ENCODE measurements at places on chromosomes 16 and 17.

DNA sequence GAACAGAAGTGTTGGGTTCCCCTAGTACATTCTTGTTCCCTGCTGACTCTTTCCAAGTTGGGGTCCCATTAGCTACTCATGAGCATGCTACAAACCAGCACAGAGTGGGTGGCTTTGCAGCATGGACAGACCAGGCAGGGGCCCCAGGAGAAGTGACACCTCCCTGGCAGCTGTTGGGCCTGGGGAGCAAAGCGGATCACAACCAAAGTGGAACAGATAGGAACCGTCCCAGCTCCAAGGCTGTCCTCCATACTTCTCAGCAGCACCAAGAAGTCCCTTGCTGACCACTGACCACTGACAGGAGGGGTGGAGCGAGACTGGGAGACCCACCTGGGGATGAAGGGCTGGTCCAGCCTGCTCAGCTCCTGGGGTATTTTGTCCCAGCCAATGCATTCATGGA is 12.4 kb upstream of the GFAP start:
- DNase-seq, result no peak

- no peak for DNase-seq
These were observed 9.6 kb downstream of the G6PC3 start for GRCh38 chr17:44079877-44080821.

GRCh38 chr16:29675811-29676643 is 3.0 kb upstream of the QPRT start:
- no peak for DNase-seq

DNA sequence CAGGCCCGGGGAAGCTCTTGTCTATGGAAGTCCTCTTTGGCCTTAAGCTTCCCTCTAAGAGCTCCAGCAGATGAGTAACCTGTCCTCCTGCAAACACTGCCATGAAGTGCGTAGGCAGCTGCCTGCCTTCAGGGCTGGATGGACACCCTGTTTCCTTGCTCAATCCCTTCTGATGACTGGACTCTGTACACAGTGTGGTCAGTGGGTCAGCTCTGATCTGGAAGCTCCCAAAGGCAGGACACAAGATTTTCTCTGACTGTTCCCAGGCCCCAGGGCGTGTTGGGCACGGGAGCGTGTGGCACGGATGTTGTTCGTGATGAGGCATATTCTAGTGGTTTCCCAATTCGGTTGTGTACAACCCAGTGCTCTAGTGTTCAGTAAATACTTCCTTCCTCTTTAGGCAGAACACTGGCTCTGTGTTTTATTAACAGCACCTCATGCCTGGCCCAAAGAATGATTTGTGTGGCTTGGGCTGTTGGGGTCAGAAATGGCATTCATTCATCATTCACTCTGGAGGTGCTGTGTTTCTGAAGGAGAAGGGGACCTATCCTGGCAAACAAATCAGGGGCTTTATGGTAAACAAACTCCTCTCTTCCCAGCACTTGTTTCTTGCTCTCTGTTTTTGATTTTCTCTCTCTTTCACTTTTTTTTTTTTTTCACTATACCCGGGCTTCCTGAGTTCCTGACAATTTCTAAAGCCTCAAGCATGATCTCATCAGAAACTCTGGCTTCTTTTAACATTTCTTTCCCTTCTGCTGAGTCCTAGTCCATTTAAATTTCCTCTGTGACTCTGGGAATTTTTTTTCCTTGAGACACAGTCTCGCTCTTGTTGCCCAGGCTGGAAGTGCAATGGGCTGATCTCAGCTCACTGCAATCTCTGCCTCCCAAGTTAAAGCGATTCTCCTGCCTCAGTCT is 12.0 kb upstream of the RNF157 start:
- no peak for DNase-seq

GRCh38 chr17:50052241-50052796 is 3.6 kb upstream of the ITGA3 start:
- no peak for DNase-seq

- DNase-seq, result peak; percentile 49
These were observed 92.6 kb downstream of the DNAH17 start for GRCh38 chr17:78484271-78485246.

DNA sequence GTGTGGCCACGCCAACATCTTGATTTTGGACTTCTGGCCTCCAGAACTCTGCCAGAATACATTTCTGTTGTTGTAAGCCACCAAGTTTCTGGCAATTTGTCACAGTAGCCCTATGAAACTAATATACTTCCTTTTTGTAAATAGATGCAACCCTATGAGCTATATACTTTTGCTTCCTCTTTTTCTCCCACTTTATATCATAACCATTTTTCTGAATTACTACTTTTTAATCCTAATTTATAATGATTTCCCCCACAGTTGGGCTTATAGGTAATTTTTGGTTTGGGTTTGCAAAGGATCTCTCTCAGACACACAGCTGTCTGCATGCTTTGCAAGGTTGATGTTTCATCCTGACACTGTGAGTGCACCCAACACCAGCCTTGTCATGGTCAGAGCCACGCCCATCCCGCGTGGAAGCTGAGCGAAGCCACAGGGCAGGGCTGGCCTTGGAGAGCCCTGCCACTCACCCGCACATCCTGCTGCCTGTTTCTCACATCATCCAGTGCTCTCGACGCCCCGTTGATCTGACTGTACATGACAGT is 5.8 kb downstream of the TRIM25 start:
- DNase-seq, result no peak

DNA sequence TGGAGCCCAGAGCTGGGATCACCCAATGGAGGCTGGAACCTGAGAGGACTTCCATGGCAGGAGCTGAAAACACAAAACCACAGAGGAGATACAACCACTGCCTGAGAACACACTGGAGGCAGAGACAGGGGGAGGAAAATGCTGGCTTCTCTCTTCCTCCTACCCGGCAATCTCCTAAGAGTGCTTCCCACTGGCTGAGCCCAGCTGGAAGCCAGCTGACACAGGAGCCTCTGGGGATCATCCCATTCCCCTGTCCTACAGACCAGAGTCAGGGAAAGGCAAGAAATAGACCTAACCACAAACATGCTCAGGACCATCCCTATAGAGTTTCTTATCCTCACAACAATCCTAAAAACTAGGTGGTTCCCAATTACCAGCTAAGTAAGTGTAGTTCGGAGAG is 112.4 kb upstream of the CDH5 start:
- DNase-seq, result no peak

DNA sequence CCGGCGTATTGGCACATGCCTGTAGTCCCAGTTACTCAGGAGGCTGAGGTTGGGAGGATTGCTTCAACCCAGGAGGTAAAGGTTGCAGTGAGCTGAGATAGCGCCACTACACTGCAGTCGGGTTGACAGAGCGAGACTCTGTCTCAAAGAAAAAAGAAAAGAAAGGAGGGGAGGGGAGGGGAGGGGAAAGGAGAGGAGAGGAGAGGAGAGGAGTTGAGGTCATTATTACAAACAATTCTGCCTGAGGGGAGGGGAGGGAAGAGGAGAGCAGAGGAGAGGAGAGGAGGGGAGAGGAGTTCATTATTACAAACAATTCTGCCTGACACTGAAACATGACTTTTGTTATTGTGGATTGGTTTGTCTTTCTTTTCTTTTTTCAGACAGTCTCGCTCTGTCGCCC is 19.8 kb upstream of the ABCA5 start:
- no peak for DNase-seq

GRCh38 chr16:1740234-1740633 is 31.1 kb downstream of the NME3 start:
- no peak for DNase-seq

DNA sequence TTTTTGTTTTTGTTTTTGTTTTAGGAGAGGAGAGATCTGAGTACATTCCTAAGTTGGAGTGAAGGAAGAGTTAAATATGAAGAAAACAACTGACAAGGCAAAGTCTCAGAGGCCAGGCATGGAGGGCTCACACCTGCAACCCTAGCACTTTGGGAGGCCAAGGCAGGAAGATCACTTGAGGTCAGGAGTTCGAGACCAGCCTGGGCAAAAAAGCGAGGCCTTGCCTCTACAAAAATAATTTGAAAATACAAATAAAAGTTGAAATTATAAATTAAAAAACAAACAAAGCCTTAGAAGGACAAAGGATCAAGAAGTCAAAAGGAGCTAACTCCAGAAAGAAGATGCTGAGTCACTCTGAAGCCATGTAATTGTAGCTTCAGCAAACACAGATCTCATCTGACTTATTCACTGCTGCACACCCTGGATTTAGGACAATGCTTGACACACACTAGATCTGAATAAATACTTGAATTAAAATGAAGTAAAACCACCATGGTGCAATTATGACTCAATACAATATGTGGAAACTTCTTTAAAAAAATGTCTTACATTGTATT is 9.1 kb downstream of the CEP20 start:
- no peak for DNase-seq

DNA sequence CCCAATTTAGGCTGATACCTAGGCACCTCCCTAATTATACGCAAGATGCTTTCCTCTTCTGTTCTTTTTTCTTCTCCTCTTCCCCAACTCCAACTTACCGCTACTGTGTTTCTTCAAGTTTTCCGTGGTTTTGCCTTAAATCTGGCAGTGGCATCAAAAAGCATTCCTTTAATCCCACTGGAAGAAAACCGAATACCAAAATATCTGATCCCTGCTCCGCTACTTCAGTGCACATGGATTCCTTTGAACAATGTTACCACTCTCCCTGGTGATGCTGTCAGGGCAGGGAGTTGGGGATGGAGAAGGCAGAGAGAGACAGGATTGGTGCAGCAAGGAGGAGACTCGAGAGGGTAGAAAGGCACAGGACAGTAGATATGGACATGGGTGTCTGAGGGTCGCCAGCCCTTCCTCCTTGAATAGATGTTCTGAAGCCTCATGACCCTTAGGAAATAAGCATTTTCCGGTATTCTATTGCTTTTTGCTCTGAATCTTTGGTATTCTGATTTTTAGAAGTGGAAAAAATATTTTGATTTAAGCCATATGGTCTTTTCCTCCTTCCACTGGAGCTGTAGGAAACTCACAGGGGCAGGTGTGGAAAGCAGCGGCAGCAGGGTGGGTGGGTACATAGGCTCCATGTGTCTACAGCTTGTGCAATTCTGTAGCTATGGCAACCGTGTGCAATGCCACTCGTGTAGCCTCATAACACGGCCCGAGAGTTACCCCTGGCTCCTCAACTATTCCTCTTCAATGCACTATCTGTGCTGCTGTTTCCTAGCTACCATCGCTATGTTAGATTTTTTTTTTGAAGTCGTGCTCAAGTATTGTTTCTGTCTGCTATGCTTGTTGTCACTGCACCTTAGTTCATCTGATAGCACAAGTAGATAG is 32.3 kb upstream of the TANC2 start:
- no peak for DNase-seq

DNA sequence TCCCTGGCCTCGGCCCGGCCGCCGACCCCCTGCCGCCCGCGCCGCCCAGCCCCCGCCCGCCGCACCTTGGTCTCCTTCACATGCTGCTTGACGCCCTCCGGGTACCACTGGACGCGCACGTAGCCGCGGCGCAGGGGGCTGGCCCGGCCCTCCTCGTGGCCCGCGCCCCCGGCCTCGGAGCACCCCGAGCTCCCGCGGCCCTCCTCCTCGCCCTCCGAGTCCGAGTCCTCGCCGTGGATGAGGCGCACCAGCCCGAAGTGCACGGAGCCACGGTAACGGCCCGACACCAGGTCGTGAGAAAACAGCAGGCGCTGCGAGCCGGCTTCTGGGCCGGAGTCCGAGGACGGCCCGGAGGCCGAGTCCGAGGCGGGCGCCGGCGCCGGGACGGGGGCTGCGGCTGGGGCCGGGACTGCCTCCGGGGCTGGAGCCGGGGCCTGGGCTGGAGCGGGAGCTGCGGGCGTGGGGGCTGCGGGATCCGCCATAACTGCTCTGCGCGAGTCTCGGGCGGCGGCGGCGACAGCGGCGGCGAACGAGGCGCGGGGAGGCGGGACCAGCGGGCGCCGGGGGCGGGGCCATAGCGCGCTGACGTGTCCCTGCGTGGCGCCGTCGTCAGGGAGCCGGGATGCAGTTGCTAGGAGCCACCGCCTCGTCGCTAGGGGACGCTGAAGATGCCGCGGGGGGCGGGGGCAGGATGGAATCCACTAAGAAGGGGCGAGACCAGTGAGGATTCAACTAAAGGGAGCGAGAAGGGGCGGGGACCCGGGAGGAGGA is at the start of gene UBE2O:
TSS of gene UBE2O (minus strand) at position 493 of the 771 bp plus-strand sequence. CDS start at position 482, 11 bp downstream.
- peak; percentile 91 for DNase-seq

DNA sequence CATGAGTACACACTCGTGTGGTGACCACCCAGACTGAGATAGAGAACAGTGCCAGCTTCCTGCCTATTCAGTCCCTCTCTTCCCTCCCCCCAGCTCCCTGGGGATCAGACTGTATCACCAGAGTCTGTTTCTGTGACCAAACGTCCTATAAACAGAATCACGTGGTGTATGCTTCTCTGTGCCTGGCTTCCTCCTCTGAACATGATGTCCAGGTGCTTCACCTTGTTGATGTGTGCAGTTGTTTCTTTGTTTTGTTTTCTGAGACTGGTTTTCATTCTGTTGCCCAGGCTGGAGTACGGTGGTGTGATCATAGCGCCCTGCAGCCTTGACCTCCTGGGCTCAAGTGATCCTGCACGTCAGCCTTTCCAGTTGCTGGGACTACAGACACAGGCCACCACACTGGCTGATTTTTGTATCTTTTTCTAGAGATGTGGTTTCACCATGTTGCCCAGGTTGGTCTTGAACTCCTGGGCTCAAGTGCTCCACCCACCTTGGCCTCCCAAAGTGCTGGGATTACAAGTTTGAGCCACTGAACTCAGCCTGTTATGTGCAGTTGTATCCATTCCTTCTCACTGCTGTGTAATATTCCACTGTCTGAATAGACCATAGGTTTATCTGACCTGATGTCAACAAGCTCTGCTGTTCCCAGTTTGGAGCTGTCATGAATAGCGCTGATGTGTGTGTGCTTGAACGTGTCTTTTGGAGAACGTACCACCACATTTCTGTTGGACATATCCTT is 28.9 kb upstream of the PRM1 start:
- no peak for DNase-seq

GRCh38 chr17:43559161-43559816 is 13.1 kb upstream of the ETV4 start:
- no peak for DNase-seq

GRCh38 chr16:8376858-8377257 is 213.5 kb downstream of the TMEM114 start:
- DNase-seq, result no peak

- DNase-seq, result no peak
These were observed 30.0 kb upstream of the MRTFB start for GRCh38 chr16:14041164-14041563.

DNA sequence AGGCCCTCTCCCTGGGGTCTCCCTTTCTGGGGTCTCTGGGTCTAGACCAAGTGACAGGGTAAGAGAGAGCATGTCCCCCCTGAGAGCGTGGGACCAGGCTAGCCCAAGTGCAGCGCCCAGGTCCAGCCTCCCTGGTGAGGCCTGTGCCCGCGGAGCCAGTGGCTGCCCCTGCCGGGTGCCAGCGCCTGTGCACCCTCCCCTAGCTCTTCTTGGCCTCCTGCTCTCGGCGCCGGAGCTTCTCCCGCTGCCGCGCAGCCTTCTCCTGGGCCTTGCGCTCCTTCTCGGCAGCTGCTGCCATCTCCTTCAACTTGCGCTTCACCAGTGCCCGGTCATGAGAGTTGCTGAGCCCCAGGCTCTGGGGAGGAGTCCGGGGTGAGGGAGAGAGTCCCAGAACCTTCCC is 17.3 kb downstream of the SAMD14 start:
- no peak for DNase-seq

- no peak for DNase-seq
These were observed 50.7 kb downstream of the GNA13 start for GRCh38 chr17:65005858-65006257.

GRCh38 chr16:64253525-64253924 is 868.3 kb downstream of the CDH11 start:
- no peak for DNase-seq

GRCh38 chr16:9755081-9755480 is 427.1 kb downstream of the GRIN2A start:
- DNase-seq, result no peak
